Stimulated activated CD4-positive, alpha-beta T cell treated with anti-CD3 and anti-CD28 coated beads, Interleukin-12 subunit alpha, Interleukin-12 subunit beta, amount 100 ng/mL, for 48 hours (primary cell): ENCODE measurements at places on chromosomes 11 and 22.

GRCh38 chr11:11567936-11568650 is 53.7 kb downstream of the GALNT18 start:
- no peak for DNase-seq

GRCh38 chr11:78310500-78310909 is 107.1 kb downstream of the GAB2 start:
- no peak for DNase-seq

DNA sequence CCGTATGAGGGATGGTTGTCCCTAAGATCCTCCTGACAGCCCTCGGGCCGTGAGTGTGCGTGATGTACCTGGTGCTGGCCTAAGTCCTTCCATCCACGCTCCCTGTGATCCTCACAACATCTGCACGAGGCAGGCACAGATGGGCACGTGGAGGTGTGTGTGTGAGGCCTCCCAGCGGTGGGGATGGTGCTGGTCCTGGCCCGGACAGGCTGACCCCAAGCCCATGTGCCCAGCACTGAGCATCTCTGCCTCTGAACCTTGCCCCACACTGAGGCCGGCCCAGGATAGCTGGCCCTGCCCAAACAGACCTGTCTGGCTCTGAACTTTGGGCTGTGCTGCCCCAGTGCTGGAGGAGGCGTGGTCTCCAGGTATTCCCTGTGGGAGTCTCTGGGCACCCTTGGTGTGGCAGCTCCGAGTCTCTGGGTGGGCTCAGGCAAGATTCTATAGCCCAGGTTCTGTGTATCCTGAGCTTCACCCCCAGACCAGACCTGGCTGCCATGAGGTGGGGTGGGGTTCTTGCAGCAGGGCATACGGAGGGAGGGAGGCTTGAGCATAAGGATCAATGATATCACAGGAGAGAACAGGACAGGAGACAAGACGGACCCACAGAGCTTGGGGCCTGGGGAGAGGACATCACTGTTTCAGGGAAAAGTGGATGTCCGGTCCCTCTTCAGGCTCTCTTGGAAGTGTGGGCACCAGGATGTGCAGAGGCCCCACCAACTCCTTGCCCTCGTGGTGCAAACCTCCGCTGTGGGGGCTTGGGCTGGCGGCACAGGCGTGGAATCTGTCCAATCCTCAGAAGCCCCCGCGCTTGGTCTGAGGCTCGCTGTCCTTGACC is 881.8 kb downstream of the BRD1 start:
- no peak for DNase-seq

DNA sequence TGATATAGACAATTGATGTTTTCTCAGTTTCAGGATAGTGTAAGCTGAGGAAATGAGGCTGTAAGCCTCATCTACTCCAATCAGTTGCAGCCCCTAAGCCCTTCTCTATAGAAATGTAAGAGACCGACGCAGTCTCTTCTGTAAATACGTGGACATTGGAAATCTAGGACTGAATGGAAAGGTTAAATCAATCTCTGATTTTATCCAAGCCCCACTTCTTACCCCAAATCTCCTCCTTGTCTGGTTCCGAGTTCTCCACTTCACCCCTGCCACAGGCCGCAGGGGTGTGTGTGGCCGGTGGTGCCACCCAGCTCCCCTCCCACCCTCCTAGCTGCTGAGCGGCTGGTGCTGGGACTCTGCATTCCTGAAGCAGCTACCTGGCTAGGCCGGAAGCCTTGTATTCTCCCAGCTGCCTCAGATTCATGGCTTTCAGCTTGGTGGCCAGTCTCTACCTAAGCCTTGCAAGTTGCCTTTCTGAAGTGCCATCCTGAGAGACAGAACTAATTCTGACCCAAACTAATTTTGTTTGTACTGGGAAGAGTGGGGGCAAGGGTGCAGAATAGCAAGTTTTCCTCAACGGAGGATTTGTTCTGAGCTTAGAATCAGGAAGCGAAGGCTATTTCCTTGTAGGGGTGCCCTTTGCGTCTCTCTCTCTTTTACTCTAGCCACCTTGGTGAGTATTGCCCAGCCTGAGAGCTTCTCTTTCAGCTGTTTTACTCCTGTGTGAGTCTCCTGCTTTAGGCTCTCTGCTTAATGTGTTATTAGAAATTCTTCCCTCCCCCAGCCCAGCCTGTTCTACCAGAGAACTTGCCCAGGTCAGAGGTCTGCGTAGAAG is 749 bp downstream of the VWA5A start:
- peak; percentile 1 for DNase-seq

- DNase-seq: no peak
Observed at GRCh38 chr11:120667281-120667680, 155.7 kb downstream of the GRIK4 start.
